NCI-H2171 treated with DMSO at 0.1 percent for 48 hours (cell line): ENCODE measurements at places on chromosomes 2 and 18.

DNA sequence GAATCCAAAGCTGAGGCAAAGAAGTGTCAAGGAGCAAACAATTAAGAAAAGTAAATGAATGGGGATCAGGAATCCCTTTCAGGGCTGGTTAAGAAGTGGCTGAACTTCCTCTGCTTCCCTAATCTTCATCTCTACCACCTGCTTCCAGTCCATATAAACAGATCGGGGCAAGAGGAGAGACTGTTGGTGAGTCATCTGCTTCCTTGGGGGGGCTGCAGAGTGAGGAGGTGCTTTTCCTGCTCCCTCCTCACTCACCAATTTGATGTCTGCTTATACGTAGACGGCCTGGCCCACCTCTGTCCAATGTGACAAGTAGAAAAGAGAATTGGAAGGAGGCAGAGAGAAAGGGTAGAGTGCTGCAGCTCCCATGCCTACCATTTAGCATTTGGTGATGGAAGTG lies 68.4 kb downstream of the NAB1 start:
- peak; percentile 74 for DNase-seq

DNA sequence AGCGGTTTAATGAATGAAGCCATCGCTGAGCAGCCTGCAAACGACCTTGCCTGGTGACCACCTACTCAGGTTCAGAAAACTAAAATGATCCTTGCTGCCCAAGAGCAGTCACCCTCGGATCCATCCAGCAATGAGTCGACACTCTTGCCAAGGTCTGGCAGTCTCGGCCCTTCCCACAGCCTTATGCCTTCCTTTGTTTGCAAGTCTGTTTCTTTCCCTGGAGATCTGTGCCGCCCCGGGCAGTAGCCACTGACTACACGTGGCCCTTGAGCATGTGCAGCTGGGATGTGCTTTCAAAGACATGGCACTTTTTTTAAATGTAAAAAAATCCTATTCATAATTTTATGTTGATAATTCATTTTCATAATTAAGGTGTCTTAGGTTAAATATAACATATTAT lies 37.2 kb upstream of the SLC35G4 start:
- no peak for DNase-seq

GRCh38 chr2:230217424-230217823 lies 2.4 kb downstream of the SP110 start:
- no peak for DNase-seq

DNA sequence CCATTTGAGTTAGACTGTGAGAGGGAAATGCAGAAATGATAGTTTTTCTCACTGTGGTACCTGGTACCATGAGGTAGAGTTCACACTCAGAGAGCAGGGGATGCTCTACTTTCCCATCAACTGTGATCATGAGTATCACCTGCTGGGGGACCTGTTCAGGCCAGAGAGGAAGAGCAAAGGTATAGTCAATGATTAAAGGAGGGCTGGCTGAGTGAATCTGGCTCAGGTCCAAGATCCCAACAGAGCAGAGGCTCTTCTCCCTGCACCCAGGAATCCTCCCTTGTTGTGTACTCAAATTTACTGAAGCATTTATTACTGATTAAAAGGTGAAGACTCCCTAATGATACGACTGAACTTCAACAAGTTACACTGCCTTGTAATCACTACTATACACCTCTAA lies 104.6 kb upstream of the CHRNA1 start:
- DNase-seq = peak; percentile 18

GRCh38 chr2:46200100-46200690 lies 97.0 kb upstream of the EPAS1 start:
- DNase-seq = no peak

DNA sequence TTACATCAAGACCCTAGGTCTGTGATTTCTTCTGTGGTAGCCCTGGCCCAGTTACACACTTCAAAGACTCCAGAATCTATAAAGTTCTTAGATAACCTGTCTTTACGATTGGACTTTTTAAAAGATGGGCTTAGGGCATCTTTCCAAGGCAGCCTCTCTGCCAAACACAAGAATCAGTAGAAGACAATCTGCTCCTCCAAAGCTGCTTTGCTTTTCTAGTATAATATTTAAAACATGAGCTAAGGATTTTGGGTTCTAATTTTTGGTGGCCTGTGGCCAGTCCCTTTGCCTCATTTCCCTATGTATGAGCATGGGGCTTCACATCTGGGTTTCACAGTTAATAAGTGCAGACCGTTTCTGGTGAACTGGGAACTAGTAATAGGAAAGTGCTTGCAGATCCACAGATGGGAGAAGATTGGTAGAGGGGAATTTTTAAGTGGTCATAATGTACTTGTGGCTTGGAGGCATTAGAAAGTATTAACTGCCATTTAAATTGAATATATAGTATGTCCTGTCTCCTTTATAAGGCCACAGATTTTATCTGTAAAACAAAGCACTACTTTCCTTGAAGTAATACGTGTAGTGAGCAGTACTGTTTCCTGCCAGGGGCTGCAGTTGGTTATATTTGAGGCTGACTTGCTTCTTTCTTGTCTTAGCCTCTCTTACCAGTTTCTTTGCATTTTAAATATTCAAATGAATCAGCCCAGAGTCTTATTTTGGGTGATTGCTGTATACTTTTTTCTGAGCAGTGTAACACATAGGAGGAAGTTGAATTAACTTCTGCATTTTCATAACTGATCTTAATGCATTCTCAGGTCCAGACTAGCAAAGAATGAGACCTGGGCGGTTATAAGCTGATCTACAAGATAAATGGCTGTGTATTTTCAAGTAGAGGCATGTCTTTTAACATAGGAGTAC lies 1.5 kb downstream of the ARPC2 start:
- no peak for DNase-seq

DNA sequence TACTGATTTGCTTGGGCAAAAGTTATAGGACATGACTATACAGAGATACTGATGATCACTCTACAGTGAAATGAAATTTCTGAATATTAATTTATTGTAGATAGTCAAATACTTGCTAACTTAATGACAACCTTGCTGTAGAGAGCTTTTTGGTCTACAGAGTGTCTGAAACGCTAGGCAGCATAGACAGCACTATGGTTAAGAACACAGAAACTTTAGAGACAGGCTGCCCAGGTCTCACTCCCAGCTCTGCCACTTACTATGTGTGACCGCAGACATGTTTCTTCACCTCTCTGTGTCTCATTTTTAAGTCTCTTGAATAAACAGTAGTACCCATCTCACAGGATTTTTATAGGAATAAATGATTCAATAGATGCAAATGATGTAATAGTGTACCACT lies 247.0 kb downstream of the TCF4 start:
- DNase-seq = no peak

DNA sequence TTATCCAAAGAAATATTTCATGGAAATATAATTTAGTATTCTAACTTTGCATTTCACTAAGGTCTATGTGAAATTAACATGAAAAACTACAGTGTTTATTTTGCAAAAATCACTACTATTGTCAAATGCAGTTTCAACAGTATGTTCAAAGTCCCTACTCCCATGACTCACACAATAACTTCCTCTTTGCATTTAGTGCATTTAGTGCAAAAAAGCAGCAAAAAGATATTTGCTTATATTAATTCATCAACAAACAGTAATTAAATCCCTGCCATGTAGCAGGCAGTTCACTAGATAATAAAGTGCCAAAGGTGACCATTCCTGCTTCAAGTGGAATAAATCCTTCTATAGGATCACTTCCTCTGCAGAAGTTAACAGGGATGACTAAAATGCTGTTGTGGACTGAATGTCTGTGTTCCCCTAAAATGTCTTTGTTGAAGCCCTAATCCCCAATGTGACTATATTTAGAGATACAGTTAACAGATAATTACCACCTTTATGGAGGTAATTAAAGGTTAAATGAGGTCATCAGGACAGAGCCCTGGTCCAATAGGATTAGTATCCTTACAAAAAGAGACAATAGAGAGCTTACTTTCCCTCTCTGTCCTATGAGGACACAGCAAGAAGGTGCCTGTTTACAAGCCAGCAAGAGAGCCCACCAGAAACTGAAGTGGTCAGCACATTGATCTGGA lies 61.7 kb downstream of the STK39 start:
- DNase-seq = no peak

- DNase-seq = no peak
Observed at GRCh38 chr2:206713746-206714145, 4.5 kb downstream of the DYTN start.

DNA sequence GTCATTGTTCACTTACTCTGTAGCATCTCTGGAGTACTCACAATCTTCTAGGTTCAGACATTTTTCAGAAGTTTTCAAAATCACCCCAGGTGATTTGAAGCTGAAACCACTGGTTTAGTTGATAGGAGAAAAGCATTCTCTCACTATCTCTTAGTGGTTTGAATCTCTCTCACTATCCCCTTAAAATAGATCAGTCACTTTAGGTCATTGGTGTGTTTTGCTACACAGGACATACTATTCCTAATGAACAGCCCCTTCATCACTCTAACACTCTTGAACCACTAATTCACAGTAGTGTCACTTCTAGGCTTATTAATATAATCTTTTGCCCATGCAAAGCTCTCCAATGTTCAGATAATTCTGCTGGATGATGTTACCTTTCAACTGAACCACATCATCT lies 34.5 kb downstream of the LYPD6 start:
- DNase-seq = no peak

GRCh38 chr2:239290618-239291474 lies 110.0 kb downstream of the HDAC4 start:
- DNase-seq = no peak

GRCh38 chr2:218067523-218067922 lies 1.5 kb upstream of the RUFY4 start:
- DNase-seq = no peak

GRCh38 chr2:211930331-211930730 lies 608.3 kb downstream of the ERBB4 start:
- no peak for DNase-seq

GRCh38 chr2:177692783-177693269 lies 300.3 kb downstream of the AGPS start:
- DNase-seq = no peak

GRCh38 chr2:145759228-145759915 lies 1239.5 kb upstream of the ZEB2 start:
- no peak for DNase-seq

GRCh38 chr18:33836564-33836963 lies 258.5 kb downstream of the ASXL3 start:
- DNase-seq = peak; percentile 13

DNA sequence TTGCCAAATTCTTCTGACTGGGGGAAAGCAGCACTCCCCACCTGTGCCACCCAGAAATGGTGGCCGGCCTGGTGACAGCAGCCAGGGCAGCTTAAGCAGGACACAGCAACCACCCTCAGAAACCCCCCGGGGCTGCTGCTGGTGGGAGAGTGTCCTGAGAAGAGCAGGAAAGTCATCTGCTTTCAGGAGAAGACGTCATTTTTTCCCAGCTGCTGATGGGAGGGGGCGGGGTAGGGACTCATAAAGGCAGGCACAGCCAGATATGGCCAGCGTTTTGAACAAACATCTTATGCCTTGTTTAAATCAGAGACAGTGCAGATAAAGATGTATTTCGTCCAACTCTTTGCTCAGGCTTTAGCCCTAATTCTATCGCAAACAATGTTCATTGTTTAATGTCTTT lies 139.5 kb downstream of the LRRC30 start:
- DNase-seq = no peak

GRCh38 chr18:25164211-25164847 lies 187.6 kb downstream of the ZNF521 start:
- no peak for DNase-seq

DNA sequence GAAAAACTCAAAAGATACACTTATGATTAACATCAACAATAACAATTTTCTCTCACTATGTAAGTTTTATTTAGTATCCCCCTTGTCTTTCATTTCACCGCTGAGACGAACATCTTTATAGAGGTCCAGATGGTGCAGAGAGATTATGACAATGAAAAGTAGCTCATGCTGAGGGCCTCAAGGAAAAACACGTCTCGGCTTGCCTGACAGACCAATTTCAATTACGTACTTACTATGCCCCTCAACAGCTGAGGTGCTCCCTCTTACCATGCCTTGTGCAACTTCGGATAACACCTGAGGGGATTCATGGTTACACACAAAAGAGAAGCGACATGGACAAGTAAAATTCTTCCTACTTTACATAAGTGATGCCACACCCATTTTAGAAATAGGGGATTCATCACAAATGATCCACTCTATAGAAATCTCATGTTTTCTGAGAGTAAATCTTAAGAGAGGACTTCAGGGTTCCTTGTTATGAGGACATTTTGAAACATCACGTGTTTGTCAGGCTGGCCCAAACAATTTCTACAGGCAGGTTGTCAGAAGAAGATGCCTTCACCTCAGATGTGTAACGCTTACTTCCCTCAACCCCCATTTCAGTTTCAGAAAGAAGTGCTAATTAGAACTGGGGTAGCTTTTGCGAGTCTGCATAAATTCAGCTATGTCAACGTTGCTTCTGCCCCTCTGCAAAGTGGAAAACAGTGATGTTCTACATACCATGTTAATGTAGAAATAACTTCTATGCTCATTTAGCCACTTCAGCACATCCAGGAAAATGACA lies 191.4 kb downstream of the NRXN1 start:
- DNase-seq = peak; percentile 99

DNA sequence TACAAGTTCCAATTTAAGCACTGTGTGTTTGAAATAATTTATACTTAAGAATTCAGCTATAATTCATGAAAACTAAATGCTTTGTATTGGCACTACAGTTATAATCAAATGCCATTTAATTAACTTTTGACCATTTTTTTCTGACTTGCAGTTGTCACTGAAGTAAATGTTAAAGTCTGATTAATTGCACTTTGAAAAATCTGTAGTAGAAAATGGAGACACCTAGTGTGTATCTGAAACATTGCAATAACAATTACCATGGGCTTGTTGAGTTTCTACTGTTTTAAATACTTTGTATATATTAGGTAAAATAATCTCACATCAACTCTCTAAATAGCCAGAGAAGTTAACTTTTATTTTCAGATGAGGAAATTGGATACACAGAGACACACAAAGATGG lies 458.6 kb upstream of the FSIP2 start:
- DNase-seq = peak; percentile 19

- DNase-seq = no peak
Observed at GRCh38 chr2:61878761-61879160, 9.7 kb downstream of the CCT4 start.

- no peak for DNase-seq
Observed at GRCh38 chr18:77433076-77433475, 183.4 kb downstream of the GALR1 start.

- DNase-seq = no peak
Observed at GRCh38 chr2:18262601-18263000, 297.9 kb downstream of the RDH14 start.

DNA sequence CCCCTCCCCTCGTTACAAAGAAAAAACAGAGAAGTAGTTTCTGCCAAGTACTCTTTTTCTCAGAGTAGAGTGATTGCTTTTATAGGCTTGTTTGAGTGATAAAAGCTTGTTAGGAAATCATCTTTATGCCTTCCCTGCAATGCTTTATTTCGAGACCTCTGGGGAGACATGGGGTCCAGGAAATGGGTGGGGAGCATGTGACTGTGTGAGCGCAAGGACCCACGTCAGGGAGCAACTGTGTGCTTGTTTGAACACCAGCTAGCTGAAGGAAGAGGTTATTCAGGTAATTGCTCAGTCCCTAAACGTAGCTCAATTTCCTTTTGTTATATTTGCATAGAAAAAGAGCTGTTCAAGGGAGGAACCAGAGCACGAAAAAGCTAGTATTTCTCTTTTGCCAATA lies 187.3 kb downstream of the FAM210A start:
- DNase-seq = no peak
